ENCODE measurements at places on chromosomes 13 and 19. TPM values are rescaled to one million over a fixed set of nuclear protein-coding genes. Genes with fewer than 3 reads are reported as not detected.
A peak's percentile ranks its signal among the peaks of the same experiment; 100 is the strongest.

GRCh38 chr19:4098493-4098892 is 25.4 kb downstream of the MAP2K2 start:
- no peak for DNase-seq

PRR19 gene
- 1.8 TPM for polyA plus RNA-seq

EFNB2 gene
- polyA plus RNA-seq, result 53.4 TPM

DNA sequence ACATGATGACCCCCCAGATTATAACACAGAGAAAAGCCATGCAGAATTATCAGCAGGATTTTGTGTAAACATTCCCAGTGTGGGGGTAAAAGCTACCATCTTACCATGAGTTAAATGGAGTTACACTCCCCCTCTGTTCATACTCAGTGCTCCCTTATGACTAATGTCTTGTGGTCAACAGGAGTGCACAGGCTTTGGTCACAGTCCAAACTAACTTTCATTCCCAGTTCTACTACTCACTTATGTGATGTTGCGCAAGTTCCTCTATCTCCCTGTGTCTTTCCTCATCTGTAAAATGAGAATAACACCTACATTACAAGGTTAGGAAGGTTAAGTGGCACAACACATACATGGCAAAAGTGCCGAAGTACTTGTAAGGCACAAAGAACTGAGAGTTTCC is 277.9 kb downstream of the RBM26 start:
- DNase-seq, result no peak

DNA sequence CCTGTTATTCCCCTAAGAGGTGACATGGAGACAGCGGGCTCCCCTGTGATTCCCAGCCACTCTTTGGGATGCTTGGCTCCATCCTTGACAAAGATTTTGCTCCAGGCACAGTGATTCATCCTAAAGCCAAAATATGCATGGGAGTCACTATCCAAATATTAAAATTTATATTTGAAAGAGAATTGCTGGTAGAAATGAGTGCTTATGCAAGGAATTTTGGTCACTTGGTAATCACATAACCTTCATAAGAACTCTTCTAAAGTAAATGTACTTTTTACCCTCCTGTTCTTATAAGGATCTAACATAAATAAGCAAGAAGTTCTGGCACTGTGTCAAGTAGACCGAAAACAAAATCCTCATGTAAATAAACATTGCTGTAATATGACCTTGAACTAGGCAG is 385.8 kb downstream of the ITGBL1 start:
- no peak for DNase-seq

- no peak for DNase-seq
Observed at GRCh38 chr13:79336966-79337365, 69.1 kb downstream of the RBM26 start.

- DNase-seq, result peak; percentile 33
Observed at GRCh38 chr13:31887286-31887685, 144.3 kb upstream of the FRY start.

DNA sequence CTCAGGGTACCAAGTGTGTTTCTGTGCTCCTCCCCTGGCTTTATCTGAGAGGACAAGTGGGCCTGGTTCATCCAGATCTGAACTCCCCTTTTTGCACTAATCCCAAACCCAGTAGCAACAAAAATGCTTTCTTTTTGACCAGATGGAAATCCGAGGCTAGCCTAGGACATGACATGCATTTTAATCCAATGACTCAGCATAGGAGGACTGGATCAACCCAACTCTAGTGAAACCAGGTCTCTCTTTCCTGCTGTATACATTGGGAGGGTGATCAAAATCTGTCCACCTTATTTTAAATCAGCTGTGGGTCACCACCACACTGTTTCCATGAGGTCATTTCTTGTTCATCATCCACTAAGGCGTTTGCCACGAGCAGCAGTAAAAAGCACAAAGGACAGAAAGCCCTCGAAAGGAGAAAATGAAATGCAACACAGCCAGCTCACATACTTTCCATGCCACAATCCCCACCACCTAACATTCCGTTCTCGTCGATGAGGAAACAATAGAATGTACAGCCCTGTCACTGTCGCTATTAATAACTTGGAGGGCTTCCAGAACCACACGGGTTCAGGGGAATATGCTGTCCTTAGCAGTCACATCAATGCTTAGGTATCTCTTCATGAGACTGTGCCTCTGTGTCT is 543.0 kb downstream of the IRS2 start:
- peak; percentile 19 for DNase-seq

DNA sequence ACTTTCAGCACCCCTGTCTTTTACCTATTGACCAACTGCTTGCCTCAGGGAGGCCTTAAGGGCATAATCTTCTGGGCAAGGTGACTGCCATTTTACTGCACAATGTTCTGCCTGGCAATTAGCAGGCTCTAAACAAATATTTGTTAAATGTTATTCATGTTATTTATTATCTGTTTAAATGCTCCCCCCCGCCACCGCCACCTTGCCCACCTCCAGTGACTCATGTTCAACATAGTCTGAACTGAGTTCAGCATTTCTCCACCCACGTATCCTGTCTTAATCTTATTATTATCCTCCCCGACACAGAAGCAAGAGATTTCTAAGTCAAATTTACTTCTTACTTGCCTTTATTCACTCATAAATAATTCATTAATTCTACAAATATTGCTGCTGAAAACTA is 144.8 kb downstream of the LIG4 start:
- no peak for DNase-seq

GRCh38 chr13:97615266-97615665 is 181.3 kb downstream of the RAP2A start:
- DNase-seq, result no peak

SOX21 gene
- polyA plus RNA-seq, result 0.04 TPM

- peak; percentile 13 for DNase-seq
Observed at GRCh38 chr13:68304286-68304893, 1074.3 kb upstream of the PCDH9 start.

DNA sequence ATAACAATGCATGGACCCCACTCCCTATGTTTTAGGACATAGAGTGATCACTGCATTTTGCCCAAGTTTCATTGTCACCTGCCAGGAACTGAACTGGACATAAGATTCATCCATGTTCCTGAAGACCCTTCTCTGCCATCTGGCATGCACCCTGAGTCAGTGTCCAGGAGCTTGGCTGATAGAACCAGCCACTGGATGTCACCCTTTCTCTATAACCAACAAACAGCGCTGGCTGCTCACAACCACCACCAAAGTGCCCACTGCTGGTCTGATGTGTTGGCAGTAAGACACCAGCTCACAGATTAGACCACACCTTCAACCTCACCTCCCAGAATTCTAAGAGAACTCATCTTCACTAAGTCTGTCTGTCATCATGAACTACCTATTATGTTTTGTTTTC is 333.4 kb downstream of the ITGBL1 start:
- no peak for DNase-seq

DNA sequence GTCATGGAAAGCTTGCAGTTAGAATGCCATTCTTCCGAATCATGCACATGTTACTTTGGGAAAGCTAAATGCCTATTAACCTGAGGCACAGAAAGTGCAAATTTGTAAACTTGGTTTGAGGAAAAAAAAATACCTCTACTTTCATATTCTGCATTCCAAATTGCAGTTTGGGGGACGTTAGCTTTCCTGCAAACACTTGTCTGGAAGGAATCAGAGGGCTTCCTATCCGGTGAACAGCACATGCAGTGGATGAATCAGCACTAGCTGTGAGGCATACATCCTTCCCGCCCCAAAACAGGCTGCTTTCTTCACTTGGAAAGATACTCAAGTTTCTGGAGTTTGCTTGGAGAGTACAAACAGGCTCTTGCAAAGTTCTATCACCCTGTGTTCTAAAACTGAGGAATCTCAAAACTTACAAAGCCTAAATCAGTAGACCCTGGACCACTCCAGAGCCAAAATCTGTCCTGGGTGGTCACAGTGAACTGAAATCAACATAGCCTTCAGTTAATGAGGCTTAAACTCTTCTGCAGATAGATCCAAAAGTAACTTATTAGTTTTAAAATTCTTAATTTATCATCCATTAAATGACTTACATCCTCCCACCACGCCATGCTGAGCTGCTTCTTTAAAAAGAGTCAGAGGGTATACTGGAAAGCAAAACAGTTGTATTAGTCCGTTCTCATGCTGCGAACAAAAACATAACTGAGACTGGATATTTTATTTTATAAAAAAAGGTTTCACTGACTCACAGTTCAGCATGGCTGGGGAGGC is 802.3 kb upstream of the ARGLU1 start:
- no peak for DNase-seq
